HepG2 (cell line): ENCODE measurements at places on chromosomes 13 and 19.

DNA sequence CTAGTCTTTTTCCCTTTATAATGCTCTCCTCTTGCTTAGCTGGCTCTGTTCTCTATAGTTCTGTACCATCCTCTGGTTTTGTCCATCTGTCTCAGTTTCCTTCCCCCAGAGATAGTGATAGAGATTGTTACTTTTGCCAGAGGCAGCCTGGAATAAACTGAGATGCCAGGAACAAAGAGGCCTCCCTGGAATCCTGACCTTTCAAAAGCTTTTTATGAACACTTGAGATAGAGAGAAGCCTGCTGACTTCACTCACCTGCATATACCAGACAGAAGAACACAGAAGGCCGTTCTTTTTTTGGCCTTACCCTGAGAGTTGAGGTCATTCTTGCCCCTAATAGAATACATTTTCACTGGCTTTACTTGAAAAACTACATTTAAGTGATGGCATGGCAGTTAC lies 150.2 kb downstream of the LHFPL6 start:
- no peaks in the 10 kb centered on the region for H3K4me1 ChIP-seq
- no peak overlapping the region for H3K4me3 ChIP-seq
- H3K27ac ChIP-seq, result no peak overlapping the region
- H3K27me3 ChIP-seq, result no peaks in the 10 kb centered on the region

DNA sequence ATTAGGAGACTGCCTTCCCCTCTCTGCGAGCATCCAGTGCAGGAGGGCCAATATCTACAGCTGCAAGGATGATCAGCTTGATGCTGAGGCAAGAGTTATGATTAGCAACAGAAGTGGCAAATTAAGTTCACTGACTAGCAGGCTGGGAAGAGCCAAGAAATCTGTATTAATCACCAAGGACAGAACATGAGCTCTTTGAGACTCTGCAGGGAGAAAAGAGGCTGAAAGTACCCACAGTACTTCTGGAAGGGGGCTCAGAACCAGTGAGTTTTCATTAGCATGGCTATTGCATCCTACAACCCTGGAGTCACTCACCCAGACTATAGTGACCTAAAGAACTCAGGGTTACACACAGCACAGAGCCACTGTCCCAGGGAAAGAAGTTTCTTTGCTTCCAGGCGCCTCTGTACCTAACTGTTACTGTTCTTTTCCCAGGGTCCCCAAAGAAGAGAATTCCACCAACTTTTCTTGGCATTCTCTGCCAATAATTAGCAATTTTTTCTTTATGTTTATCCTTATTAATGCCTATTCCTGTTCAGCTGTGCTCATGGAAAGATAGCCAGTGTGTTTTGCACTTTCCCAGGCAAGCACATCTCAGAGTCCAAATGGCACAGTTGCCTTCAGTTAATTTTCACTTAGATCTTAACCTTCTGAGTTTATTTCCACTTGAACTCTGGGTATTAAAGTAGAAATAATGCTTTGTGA lies 25.8 kb upstream of the MEDAG start:
- peaks cover 12% of the 10 kb centered on the region for H3K4me1 ChIP-seq
- DNase-seq, result no peak
- no peaks in the 10 kb centered on the region for H3K36me3 ChIP-seq
- H3K27me3 ChIP-seq, result no peaks in the 10 kb centered on the region
- no peak overlapping the region for H3K27ac ChIP-seq

DNA sequence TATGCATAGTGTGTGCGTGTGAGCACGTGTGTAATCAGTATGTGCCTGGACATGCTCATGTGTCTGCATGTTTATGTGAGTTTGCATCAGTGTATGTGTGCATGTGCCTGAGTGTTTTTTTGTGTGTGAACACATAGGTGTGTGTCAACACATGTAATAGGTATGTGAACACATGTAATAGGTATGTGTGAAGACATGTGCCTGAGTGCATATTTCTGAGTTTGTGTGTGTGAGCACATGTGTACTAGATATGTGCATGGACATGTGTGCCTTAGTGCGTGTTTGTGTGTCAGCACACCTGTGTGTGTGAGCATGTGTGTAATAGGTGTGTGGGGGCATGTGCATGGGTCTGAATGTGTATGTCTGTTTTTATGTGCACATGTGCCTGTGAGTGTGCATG lies 7.4 kb downstream of the SPPL2B start:
- H3K27ac ChIP-seq, result no peak overlapping the region
- H3K27me3 ChIP-seq, result no peaks in the 10 kb centered on the region
- H3K4me1 ChIP-seq, result peaks cover 37% of the 10 kb centered on the region
- DNase-seq, result no peak
- no peak overlapping the region for H3K4me3 ChIP-seq

- peak overlapping the region; percentile 14 for H3K4me3 ChIP-seq
- DNase-seq, result no peak
- no peaks in the 10 kb centered on the region for H3K36me3 ChIP-seq
- no peak overlapping the region for H3K27ac ChIP-seq
Observed at GRCh38 chr13:27006519-27007161, 165.0 kb downstream of the USP12 start.

- DNase-seq, result no peak
- H3K4me3 ChIP-seq, result no peak overlapping the region
- H3K36me3 ChIP-seq, result no peaks in the 10 kb centered on the region
- no peaks in the 10 kb centered on the region for H3K27me3 ChIP-seq
Observed at GRCh38 chr19:49116544-49116943, 2.4 kb downstream of the LIN7B start.
